ENCODE measurements at places on chromosomes 2 and 18. TPM values are rescaled to one million over a fixed set of nuclear protein-coding genes. Genes with fewer than 3 reads are reported as not detected.

DNA sequence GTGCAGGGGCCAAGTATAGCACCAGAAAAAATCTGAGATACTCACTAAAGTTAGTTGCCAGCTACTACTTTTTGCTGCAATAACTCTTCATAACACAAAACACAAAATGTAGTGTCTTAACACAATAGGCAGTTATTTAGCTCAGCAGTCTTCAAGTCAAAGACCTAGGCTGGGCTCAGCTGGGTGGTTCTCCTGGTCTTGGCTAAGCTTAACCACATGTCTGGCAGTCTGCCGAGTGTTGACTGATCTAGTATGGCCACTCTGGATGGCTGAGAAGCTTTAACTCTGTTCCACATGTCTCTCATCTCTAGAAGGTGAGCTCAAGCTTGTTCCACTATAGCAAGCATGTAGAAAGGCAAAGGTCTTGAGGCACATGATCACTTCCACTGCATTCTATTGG, 451.6 kb downstream of the SOX11 start:
- DNase-seq: no peak

- peak; percentile 100 for DNase-seq
Observed at GRCh38 chr2:85772019-85772745, 18.4 kb downstream of the ATOH8 start.

Gene CDH2
- 291 TPM for total RNA-seq

DNA sequence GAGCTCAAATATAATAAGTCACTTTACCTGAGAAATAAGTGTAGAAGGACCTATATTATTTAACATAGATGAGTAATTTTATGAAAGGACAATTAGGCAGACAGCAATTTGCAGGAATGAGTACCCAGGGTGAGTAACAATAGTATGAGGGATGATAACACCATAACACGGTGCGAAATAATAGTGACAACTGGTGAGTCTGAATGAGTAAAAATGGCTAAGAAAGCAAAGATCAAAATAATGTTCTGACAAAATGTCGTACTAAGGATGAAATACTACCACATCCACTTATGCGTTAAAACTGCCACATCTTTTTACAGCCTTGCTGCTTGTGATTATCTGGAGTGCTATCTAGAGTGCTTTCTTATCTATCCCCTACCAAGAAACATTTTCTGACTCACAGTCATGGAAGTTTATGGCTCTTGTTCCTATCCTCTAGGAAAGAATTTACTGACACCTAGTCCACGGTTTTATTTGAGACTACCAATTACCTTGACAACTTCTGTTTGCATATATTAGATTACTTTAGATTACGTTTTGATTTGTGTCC, 929.7 kb downstream of the LRP1B start:
- DNase-seq: no peak

GRCh38 chr2:38873763-38874162, 2.0 kb downstream of the DHX57 start:
- DNase-seq: no peak

DNA sequence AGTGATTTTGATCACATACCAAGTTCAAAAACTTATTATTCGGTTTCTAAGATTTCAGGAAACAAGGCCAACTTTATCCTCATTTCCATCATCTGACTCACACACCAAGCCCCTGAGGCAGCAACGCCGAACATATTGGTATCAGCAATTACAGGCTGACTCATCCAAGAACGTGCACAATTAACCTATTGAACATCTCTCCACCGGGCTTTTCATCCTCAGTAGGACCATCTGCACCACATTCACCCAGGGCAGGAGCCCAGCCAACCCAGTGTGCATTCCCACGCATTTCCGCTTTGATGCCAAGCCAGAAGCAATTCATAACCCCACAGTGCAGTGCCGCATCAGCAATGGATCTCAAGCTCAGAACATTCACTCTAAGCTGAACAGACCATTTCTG, 52.9 kb downstream of the SCG2 start:
- no peak for DNase-seq

GRCh38 chr2:129376426-129377077, 602.9 kb upstream of the RAB6C start:
- DNase-seq: no peak

- no peak for DNase-seq
Observed at GRCh38 chr2:186349508-186349907, 136.6 kb upstream of the ZC3H15 start.

Gene DNAH6
- total RNA-seq: 0.26 TPM
